ENCODE measurements at places on chromosomes 2 and 18.
A peak's percentile ranks its signal among the peaks of the same experiment; 100 is the strongest.

DNA sequence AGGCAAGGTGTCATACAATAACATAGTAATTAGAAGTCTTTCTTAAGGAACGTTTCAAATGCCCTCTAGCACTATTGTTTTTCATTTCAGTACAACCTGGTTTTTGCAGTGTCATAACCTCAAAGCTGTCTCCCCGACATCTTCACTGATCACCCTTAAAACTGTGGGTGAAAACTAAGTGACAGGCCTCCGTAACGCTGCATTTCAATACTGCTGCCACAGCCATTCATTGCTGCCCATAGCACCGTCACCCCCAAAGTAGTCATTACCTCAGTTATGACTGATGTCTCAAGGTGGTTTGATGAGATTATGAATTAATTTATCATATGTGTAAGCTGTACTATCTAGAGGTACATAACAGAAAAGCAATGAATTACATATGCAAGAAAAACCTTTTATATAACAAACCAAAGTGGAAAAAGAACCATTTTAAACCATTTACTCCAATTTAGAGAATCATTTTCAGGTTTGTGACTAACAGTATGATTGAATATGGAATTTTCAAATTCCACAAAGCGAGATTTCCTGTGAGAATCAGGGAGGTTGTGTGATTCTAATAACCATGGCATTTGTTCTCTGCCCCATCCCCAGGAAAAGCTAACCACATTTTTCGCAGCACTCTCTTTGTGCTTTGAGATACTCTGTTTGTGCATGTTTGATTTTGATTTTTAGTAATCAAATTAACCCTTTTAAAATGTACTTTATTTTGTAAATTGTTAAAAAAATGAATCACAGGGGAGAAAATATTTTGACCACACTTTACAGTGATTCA is 263.0 kb downstream of the PTGR3 start:
- DNase-seq = peak; percentile 64

DNA sequence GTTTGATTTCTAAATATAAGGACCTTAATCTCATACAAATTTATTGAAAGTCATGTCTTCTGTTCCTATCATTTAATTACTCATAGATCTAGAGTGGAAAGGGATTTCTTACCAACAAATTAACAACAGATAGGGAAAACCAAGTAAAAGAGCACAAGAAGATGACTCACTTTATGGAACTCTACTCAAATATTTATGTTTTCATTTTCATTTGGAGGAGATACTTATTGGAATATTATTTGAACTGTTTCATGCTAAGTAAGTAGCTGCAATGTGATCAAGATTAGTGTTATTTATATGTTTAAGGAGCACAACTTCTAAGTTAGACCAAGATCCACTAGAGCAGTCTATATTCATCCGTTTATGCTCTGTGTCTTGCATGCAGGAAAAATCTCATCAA is 1.3 kb downstream of the NT5C1B start:
- no peak for DNase-seq

DNA sequence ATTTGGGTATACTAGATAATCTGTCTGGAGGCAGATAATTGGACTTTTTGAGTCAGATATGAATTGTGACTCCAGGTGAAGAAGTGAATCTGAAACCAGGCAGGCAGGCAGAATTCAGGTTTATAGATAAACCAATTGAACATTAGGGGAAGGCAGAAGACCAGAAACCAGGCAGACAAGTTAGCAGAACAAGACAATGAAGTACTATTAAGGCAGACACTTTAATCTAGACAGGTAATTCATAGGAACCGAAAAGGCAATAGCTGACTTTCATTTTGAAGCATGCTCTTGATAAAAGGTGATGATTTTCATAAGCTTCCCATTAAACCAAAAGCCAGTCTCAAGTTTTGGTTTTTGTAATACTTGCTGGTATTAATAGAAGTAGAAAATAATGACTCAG is 19.3 kb upstream of the SLC4A10 start:
- DNase-seq = no peak

DNA sequence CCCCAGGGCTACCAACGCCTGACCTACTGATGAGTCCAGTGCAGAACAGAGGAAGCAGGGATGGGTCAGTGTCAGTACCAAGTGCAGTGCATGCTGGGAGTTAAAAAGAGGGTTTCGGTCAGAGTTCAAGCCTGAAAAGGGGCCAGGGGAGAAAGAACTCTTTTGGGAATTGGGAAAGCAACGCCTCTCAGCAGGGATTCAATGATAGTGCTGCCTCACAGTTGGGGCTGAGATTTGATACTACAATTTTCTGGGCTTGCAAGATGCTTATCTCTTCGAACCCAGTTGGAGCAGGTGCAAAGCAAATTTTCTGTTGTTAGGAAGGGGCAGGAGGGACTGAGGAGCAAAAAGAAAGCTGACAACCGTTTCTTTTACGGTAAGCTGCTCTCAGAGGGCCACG is 82.6 kb downstream of the CERKL start:
- DNase-seq = no peak

DNA sequence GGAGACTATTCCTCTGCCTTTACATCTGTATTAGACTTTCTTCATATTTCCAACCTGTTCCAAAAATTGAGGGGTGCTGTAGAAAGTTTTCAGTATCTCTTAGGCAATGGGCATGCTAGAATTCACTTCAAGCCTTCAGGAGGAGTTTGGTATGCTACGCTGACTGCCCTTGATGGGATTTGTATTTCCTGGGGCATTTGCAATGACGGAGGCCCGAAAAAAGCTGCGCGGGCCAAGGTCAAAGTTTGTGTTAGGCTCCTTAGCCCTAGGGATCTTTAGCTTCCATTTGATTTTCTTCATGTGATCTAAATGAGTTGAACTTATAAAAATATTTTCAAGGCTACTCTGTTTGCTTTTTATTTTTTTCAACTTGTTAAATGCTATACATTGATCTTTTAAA is 5.1 kb downstream of the CPS1 start:
- no peak for DNase-seq

DNA sequence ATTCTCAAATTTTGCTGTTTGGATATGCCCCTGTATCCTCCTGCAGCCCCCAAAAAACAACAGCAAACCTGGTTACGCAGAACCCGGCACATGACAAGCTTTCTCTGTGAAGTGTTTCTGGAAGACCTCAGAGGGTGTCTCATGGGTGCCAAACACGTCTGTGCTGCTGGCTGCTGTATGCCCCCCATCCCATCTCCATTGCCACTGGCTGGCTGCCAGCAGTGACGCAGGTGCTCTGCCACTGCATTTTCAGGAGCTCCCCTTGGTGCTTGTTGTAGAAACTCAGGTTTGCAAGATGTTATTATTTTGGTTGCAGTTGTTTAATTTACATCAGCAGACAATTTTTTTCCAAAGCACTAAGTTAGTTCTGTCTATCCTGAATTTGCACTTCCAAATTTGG is 166.4 kb upstream of the FANCL start:
- no peak for DNase-seq

GRCh38 chr18:11310476-11311086 is 161.2 kb upstream of the PIEZO2 start:
- DNase-seq = peak; percentile 62

DNA sequence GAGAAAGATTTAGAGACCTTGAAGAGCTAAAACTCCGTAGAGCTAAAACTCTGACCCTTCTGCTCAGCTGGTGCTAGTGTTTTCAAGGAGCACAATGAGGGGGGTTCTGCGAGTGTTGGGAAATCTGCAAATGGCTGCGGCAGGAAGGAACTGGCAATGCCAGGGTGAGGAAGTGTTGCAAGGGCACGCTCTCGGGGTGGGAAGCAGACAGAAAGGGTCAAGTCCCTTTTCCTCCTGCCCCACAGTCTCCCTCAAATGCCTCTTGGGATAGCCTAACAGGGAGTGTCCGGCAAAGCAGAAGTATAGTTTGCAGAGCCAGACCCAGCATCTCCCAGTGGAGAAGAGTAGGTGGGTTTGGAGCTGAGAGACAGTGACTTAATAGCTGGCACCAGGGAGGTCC is 60.5 kb downstream of the NCAPH start:
- no peak for DNase-seq

GRCh38 chr2:101638817-101639605 is 58.5 kb upstream of the MAP4K4 start:
- no peak for DNase-seq

- DNase-seq = no peak
Measured at GRCh38 chr2:65075176-65075575, 19.0 kb downstream of the CEP68 start.

DNA sequence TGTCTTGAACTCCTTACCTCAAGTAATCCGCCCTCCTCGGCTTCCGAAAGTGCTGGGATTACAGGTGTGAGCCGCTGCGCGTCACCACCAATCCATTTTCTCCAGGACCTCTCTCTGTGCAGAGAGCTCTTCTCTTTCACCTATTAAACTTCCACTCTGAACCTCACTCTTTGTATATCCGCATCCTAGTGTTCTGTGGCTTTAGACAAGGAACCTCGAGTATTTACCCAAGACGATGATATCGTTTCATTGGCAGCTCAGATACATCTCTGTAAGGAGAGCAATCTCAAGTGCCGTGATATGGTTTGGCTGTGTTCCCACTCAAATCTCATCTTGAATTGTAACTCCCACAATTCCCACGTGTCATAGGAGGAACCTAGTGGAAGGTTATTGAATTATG is 15.1 kb upstream of the WDR33 start:
- DNase-seq = peak; percentile 12

- DNase-seq = no peak
Measured at GRCh38 chr2:104425850-104426595, 427.9 kb upstream of the POU3F3 start.

- DNase-seq = no peak
Measured at GRCh38 chr2:139694327-139694726, 914.1 kb upstream of the NXPH2 start.

Data from choroid plexus epithelial cell (primary cell).